ENCODE measurements at places on chromosomes 16 and 17. TPM values are rescaled to one million over a fixed set of nuclear protein-coding genes. Genes with fewer than 3 reads are reported as not detected.

The HOXB6 gene
- 0.83 TPM for total RNA-seq

The TEX14 gene
- total RNA-seq: not detected

The C17orf78 gene
- total RNA-seq: not detected

The CAPNS2 gene
- total RNA-seq: 0.99 TPM

The HBZ gene
- total RNA-seq: not detected

The RNU2-1 gene
- total RNA-seq: not detected

The ARHGAP23 gene
- 46.0 TPM for total RNA-seq

The C16orf96 gene
- 0.17 TPM for total RNA-seq

The STAT5A gene
- 67.6 TPM for total RNA-seq

The TBC1D3 gene
- total RNA-seq: not detected

The LGALS9C gene
- total RNA-seq: not detected

The STUB1 gene
- 174 TPM for total RNA-seq

The MRM1 gene
- 9.4 TPM for total RNA-seq

The NUPR1 gene
- total RNA-seq: 20.8 TPM

The CDRT15L2 gene
- not detected for total RNA-seq

The CSNK1D gene
- 70.6 TPM for total RNA-seq

The OSGIN1 gene
- 3.8 TPM for total RNA-seq

The TLCD3B gene
- total RNA-seq: not detected

The KRT222 gene
- total RNA-seq: not detected

Data from smooth muscle cell of trachea (primary cell).